ENCODE measurements at places on chromosomes 12 and 14.

- DNase-seq, result no peak
Measured at GRCh38 chr14:104096751-104097700, 11.5 kb downstream of the ASPG start.

DNA sequence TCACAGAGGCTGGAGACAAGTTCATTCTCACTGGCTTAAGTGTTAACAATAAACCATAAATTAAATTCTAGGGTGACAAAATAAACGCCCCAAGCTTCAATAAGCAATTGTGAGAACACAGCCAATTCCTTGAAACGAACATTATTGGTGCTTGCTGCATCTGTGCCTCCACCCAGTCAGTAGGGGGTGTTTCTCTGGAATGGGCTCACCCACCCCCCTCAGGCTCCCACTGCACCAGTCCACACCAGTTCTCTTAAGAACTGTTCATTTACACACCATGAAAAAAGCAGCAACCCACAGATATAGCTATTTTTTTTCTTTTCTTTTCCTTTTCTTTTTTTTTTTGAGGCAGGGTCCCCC is 34.7 kb downstream of the CDC42BPB start:
- no peak for DNase-seq

DNA sequence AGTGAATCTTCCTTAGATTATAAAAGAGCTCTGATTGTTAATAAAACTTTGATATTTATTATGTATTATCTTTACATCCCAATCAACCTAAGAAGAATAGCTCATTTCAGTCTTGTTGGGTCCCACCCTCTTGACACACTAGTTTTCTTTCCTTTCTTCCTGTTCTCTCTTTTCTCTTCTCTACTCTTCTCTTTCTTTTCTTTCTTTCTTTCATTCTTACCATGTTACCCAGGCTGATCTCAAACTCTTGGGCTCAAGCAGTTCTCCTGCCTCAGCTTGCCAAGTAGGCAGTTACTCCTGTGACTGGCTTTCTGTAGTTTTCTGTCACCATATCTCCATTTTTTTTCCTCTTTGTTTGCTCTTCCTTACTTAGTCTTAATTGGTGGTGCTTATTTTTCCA is 177.8 kb downstream of the MIPOL1 start:
- no peak for DNase-seq

- peak; percentile 46 for DNase-seq
Measured at GRCh38 chr12:7935590-7936581, at the start of gene SLC2A3. TSS of gene SLC2A3 (minus strand) at chr12:7936187. CDS start at chr12:7936034, 153 bp downstream.

- DNase-seq, result no peak
Measured at GRCh38 chr12:89571491-89572195, 45.8 kb upstream of the POC1B start.

DNA sequence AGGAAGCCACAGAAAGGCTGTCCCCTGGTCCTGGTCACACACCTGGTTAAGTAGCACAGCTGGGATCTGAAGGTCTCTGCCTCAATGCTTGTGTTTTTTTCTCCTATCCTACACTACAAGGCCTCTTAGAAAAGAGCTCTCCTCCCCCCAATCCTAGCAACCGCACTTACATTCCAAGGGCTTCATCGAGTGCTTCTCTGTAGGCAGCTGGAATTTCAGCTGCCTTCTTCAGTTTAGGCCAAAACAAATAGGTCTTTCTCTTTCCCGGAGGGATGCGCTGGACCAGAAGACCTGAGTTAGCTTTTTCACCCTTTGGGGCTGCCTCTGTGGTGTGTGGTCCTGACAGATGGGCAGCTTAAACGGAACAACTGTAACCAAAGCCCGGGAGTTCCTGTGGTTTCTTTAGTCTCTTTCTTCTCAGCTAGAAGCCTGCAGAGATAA is 109.7 kb downstream of the GPATCH2L start:
- no peak for DNase-seq

DNA sequence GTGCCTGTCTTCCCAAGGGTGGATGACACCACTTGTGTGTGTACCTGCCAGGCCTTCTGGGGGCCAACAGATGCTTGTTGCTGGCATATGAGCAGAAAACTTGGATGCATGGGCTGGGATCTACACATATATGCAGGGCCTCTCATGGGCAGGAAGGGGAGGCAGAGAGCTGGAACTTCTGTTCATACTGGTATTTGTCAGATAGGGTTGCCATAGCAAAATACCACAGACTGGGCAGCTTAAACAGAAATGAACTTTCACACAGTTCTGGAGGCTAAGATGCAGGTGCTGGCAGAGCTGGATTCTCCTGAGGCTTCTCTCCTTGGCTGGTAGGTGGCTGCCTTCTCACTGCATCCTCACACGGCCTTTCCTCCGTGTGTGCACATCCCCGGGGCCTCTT is 121.8 kb downstream of the SUDS3 start:
- DNase-seq, result no peak

GRCh38 chr14:91835197-91835919 is 32.0 kb downstream of the TC2N start:
- no peak for DNase-seq

- no peak for DNase-seq
Measured at GRCh38 chr14:103126873-103127304, 3.6 kb downstream of the TNFAIP2 start.

GRCh38 chr12:62656591-62657362 is 190.2 kb downstream of the MON2 start:
- DNase-seq, result no peak

- no peak for DNase-seq
Measured at GRCh38 chr12:33670284-33670683, 230.7 kb upstream of the SYT10 start.

DNA sequence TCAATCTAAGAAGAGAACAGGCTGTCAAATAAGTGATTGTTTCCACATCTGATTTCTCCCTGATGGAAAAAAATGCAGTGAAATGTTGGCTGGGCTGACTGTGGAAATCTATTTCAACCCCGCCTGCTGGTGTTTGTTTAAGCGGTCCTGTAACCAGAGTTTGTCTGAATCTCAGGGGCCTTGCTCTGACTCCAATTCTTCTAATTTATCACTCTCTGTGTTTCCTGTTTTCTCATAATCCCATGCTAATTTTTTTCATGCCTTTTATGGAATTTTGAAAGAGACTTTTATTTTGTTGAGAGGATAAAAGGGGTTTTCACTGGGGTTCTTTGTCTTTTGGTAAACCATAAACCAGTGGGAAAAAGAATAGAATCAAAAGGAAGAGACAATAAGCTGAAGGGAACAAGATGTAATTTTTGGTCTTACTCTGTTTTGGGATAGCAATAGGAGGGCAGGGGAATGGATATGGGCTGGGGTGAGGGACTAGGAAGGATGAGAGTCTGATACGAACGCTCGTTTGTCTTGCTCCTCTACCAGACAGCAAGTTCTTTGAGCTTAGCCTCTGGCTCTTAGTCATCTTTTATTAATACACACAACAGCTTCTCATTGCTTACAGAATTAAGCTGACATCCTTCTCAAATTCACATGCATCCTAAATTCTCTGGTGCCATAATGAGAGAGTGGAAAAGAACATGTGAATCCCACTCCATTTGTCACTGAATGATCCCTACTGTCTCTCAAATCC is 8.0 kb upstream of the MGP start:
- DNase-seq, result no peak

DNA sequence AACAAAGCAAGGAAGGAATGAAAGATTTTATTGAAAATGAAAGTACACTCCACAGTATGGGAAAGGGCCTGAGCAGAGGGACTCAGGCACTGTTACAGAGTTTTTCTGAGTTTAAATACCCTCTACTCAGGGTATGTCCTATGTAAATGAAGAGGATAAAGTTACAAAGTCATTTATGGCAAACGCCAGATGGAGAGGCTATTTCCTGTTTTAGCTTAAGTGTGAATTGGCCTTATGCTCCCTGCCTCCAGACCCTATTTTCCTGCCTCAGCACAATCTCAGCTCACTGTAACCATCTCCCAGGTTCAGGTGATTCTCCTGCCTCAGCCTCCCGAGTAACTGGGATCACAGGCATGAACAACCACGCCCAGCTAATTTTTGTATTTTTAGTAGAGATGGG is 6.8 kb upstream of the PHC1 start:
- no peak for DNase-seq

DNA sequence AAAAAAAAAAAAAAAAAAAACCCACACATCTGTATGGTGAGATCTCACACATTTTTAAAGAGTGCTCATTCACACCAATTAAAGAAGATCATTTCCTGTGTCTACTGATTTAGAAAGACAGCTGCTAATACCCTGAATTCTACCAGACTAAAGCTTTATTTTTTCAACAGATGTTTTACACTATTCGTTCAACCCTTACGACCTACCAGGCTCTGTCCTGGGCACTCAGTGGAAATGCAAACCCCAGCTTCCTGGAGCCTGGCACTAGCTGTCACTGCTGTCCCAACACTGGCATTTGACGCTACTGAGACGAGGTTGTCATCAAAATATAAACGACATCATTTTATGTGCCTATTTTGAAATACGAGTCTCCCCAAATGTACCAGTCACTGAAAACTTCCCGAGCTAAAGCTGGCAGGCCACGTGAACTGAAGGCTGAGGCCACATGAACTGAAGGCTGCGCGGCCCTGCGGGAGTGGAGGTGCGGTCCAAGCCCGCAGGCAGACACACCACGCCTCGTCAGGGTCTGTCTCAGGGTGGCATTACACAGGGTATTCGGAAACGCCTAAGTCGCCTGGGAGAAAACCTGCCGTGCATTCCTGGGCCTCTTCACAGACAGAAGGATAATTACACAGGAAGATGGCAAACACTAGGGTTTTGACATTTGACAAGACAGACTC is 27.2 kb downstream of the SLC15A4 start:
- DNase-seq, result no peak

- DNase-seq, result no peak
Measured at GRCh38 chr12:108210001-108210400, 80.9 kb downstream of the WSCD2 start.

- DNase-seq, result no peak
Measured at GRCh38 chr12:52003016-52003550, 3.7 kb upstream of the TAMALIN start.

DNA sequence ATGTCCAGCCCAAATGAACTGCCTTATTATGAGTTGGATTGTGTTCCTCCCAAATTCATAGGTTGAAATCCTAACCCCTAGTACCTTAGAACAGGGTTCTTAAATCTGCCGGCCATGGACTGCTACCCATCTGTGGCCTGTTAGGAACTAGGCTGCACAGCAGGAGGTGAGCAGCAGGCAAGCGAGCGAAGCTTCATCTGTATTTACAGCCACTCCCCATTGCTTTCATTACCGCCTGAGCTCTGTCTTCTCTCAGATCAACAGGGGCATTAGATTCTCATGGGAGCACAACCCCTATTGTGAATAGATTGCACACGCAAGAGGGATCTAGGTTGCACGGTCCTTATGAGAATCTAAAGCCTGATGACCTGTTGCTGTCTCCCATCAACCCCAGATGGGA is 9.8 kb upstream of the EML5 start:
- DNase-seq, result no peak

Measured in stimulated activated CD4-positive, alpha-beta T cell treated with anti-CD3 and anti-CD28 coated beads, Interleukin-1b, Interleukin-23, amount 100 ng/mL, for 1 hour (primary cell).